ENCODE measurements at places on chromosomes 7 and 10.

- DNase-seq = no peak
Observed at GRCh38 chr10:121574519-121575166, 23.6 kb downstream of the FGFR2 start.

DNA sequence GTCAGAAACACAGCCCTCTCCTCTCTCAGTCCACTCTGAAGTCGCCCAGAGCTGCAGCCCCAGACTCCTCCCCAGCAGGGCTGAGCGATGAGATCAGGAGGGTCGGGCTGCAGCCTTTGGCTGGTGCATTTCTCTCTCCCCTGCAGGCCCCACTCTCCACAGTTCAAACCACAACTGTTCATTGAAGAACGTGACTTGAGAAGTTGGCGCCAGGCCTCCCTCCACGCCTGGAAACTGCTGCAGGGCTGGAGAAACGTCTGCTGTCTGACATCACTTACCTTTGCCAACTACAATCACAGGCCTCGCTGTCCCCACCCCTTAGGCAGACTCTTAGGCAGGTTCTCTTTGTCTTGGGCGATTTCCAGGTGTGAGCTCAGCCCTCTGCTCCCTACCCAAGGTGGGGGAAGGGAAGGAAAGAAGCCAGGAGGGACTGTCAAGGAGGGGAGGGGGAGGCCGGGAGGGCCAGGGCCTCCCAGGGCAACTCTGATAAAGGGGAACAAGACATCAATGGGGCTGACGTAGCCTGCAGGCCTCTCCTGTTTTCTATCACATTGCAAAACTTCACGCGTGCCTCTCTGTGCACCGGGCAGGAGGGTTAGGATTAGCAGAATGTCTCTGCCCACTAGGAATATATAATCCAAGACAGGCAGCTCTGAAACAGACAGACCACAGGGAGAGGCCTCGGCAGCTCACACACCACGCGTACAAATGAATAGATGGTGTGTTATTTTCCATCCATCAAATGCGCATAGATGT, 32.7 kb downstream of the CALML5 start:
- DNase-seq = no peak

- no peak for DNase-seq
Observed at GRCh38 chr10:123145542-123146012, 2.4 kb upstream of the HMX2 start.

DNA sequence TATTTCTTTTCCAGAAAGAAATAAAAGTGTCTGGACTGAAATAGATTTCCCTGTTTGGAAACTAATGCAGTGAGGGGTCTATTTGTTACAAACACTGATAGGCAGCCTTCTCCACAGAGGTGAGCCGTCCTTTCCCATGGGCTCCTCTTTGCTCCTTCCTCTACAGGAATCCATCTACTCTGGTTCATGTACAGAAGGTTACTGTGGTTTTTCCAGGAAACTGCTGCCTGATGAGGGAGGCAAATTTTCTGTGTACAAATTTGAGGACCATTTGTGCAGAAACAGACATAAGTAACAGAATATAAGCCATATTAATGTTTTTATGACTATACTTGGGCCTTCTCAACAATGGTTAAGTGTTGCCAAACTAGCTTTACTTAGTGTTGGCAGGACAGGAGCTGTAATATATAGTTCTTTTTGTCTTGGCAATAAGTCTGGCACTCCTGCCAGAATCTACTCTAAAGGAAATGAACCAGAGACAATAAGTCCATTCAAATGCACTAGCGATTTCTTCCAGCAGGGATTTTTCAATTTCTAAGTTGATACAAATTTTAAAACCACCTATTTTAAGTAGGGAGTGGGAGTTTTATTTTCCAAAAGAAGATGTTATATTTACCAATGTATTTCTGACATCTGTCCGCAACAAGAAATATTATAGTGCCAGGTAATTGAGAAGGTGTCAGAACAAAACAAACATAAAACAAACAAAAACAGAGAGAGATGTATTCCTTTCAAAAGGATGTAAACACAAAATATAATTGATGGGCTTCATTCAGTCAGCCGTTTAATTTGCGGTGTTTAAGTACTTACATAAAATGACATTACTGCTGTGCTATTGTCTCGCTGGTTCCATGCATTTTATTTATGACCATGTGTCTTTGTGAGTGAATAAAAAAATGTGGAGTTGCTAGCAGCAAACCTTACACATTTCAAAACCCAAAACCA, 91.0 kb upstream of the NFE2L3 start:
- DNase-seq = no peak

GRCh38 chr10:21811245-21811585, 192.3 kb downstream of the DNAJC1 start:
- no peak for DNase-seq

DNA sequence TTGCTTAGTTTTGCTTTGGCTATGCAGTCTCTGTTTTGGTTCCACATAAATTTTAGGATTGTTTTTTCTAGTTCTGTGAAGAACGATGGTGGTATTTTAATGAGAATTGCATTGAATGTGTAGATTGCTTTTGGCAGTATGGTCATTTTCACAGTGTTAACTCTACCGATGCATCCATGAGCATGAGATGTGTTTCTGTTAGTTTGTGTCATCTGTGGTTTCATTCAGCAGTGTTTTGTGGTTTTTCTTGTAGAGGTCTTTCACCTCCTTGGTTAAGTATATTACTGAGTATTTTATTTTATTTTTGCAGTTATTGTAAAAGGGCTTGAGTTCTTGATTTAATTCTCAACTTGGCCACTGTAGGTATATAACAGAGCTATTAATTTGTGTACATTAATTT, 78.2 kb upstream of the ZNF92 start:
- DNase-seq = no peak

GRCh38 chr10:92184977-92185376, 105.9 kb downstream of the CPEB3 start:
- DNase-seq = no peak

DNA sequence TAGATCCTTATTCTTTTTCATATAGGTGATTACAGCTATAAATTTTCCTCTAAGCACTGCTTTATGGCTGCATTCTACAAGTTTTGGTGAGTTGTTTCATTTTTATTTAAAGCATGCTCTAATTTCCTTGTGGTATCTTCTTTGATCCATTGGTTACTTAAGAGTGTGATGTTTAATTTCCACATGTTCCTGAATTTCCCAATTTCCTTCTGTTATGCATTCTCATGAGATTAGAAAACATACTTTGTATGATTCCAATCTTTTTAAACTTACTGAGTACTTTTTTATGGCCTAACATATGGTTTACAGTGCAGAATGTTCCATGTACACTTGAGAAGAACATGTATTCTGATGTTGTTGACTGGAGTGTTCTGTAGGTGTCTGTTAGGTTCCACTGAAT, 53.4 kb downstream of the MYL10 start:
- DNase-seq = no peak

GRCh38 chr10:52316001-52316400, 1.9 kb downstream of the DKK1 start:
- no peak for DNase-seq

- no peak for DNase-seq
Observed at GRCh38 chr10:5788969-5789368, 24.3 kb downstream of the GDI2 start.

DNA sequence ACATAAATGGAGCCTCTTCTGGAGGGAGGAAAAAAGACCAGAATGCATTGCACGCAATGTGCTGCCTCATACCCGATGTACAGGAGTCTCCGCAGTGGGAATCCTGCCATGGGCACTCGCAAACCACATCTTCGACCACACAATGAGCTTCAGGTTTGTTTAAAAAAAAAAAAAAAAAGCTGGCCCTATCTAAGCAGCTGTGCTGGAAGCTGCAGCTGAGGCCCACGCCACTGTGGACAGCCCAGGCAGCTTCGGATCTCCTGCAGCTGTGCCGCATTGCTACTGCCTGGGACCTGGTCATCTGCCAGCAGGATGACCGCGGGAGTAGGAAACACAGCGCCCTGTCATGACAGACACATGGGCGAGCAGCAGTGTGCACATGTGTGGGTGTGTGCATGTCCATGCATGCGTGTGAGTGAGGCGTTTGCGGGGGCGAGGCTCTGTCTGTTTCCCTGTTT, 26.0 kb downstream of the EN2 start:
- DNase-seq = no peak

- DNase-seq = peak; percentile 31
Observed at GRCh38 chr7:39623732-39624441, 515 bp downstream of the RALA start.

- no peak for DNase-seq
Observed at GRCh38 chr7:105224884-105225651, 163.7 kb downstream of the SRPK2 start.

DNA sequence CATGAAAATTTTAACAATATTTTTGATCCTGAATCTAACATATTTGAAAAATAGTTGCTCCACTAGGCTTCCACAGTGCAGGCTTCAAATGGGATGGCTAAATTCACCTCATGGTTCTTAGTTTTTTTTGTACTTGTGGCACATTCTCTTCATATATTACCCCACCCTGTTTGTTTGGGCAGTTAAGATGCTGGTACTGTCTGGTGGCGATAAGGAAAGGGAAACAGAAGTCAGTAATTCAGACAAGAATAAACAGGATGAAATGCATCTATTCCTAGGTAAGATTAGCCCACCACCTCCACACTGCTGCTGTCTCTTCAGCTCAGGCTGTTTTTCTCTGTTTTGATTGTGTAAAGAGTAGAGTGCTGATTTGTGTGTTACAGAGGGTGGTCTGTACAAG, 44.2 kb downstream of the GLRX3 start:
- no peak for DNase-seq

DNA sequence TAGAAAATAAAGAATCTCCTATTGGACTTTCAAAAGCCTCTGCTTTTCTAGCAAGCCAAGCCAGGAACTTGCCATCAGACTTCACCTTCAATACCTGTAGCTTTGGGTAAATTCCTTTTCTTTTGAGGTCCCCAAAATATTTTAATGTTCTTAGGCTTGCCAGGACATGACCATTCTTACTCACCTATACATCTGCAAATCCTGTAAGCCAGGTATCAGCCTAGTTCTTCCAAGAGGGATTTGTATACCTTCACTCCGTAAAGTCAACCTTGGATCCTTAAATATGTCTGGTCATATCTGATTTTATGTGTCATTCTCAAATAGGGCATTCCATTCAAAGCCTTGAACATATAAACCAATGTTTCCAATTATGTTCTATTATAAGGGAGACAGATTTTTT, 210.6 kb upstream of the CELF2 start:
- no peak for DNase-seq

DNA sequence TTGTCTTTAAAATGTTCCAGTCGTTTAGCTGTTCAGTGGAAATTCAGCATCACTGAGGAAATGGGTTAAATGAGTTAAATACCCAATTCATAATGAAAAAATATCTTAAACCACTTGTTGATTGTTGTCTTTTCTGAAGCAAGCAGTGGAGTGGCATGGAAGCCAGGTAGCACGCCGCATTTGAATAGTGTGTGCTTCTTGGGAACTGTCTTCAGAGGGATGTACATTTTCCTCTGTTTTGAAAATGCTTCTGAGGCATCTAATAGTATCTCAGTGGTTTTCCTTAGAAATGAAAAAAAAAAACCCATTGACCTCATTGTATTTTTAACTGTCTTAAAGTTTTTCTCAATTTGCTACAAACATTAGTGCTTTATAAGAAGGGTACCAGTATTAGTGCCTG, 28.1 kb downstream of the C10orf53 start:
- no peak for DNase-seq

DNA sequence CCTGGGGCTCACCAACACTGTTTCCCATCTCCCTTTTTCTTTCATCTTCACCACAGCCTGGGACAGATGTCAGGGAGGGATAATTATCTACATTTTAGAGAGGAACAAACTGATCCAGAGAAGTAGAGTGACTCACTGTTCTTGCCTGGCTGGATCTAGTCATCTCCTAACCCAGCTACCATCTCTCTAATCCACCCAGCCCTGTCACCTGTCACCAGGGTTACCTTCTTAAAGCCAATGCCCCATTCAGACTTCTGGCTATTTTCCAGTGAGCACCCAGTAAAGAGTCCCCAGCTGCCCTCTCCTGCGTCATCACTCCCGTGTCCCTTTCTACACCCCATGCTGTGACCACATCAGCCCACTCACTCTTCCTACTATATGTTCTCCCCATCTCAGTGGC, 68.4 kb upstream of the DUSP5 start:
- no peak for DNase-seq

GRCh38 chr10:113788604-113789083, 37.2 kb downstream of the PLEKHS1 start:
- no peak for DNase-seq

All from stimulated activated CD4-positive, alpha-beta T cell treated with anti-CD3 and anti-CD28 coated beads, Interleukin-2, amount 100 ng/mL, for 24 hours (primary cell).